ENCODE measurements at places on chromosomes 2 and 18.

DNA sequence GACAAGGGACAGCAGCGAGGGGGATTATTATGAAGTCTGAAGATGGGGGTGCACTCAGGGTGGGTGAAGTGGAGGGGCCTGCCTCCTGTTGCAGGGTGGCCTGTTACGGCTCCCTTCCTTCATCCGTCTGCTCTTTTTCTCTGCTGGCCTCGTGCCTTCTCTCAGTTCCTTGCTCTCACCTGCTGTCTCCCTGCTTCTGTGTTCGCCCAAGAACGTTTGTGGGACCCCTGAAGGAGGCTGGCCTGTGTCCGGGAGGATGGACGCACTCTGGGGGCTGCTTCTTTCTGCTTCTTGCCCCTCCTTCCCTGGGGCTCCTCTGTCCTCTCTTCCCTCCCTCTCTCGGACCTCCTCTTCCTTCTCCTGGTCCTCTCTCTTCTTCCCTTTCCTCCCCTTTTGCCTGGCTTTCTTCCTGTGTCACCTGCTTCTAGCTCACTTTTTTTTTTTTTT is 13.8 kb downstream of the MROH2A start:
- no peak for DNase-seq

- no peak for DNase-seq
These were observed 4.2 kb upstream of the MARS2 start for GRCh38 chr2:197700960-197701359.

DNA sequence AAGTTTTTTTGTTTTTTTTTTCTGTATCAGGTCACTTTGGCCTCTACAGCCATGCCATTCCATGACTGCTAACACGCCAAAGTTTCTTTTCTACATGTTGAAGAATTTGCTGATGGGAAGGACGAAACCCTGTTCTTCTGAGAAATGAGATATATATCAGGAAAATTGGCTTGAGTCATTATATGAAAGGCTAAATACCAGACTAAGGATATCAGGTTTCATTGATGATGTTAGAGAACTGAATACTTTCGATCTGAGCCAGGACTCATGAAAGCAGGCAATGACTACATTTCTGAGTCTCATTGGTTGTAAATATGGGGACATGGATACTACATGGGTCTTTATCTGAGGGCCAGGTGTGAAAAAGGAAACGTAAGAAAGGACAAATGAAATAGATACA is 181.4 kb downstream of the OSR1 start:
- peak; percentile 8 for DNase-seq

DNA sequence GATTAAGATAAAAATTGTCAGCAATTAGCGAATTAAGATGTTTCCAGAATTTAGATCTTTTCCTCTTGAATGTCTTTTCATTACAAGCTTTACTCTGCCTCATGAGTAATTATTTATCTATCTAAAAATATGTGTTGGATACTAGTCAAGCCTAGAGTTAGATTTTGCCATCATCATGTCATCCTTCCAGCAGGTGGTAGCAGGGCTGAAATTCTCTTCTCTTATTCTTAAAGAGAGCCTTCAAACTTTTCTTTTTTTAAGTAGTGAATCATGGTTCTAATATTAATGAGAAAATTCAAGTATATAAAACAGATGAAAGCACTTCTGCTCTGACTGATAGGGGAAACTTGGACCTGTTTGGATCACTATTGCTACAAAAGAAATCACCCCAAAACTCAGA is 240.7 kb upstream of the EPAS1 start:
- no peak for DNase-seq

- no peak for DNase-seq
These were observed 96.0 kb upstream of the RAB12 start for GRCh38 chr18:8513249-8513648.

- peak; percentile 89 for DNase-seq
These were observed 24.5 kb upstream of the KCNE4 start for GRCh38 chr2:223027442-223027841.

GRCh38 chr2:100967716-100968115 is 34.4 kb upstream of the RPL31 start:
- DNase-seq = no peak
